ENCODE measurements at places on chromosomes 16 and 17.
A peak's percentile ranks its signal among the peaks of the same experiment; 100 is the strongest.

DNA sequence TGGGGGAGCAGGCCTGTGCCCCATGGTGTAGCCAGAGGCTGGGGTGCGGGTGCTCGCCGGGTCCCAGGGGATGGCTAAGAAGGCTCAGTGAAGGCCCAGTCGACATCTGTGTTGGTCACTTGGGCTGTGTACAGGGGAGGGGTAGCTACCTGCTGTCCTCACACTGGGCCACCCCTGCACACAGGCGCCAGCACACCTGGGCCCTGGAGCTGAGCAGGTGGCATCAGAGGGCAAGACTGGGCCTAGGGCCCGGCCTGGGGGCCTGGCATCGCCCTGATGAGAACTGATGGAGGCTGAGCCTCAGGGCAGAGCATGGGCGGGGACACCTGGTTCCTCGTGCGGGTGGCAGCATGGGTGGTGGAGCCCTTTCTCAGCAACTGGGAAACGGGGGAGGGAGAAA is 870 bp upstream of the CTRB2 start:
- peak; percentile 27 for DNase-seq

DNA sequence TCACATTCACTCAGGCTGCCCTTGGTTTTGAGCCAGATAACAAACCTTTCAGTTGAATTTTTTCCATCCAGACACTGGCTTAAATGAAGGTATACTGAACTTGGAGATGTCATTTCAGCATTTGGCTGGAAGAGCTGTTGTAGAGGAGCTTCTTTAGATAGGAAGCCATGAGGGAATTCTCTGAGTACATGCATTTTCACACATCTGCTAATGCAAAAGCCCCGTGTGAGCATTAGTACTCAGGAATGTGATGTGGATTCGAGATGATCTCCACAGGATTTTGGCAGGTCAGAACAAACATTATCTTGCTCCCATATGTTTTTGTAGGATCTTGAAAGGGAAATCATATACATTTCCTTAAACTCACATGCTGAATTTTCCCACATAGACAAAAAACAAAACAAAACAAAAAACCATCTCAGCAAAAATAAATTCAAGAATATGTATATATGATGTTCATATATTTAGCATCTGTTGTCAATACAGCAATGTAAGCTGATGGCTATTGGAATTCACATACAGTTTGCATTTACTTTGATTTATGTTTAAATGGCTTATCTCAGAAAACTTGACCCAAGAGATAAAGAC is 277.2 kb upstream of the TBX2 start:
- DNase-seq = no peak

DNA sequence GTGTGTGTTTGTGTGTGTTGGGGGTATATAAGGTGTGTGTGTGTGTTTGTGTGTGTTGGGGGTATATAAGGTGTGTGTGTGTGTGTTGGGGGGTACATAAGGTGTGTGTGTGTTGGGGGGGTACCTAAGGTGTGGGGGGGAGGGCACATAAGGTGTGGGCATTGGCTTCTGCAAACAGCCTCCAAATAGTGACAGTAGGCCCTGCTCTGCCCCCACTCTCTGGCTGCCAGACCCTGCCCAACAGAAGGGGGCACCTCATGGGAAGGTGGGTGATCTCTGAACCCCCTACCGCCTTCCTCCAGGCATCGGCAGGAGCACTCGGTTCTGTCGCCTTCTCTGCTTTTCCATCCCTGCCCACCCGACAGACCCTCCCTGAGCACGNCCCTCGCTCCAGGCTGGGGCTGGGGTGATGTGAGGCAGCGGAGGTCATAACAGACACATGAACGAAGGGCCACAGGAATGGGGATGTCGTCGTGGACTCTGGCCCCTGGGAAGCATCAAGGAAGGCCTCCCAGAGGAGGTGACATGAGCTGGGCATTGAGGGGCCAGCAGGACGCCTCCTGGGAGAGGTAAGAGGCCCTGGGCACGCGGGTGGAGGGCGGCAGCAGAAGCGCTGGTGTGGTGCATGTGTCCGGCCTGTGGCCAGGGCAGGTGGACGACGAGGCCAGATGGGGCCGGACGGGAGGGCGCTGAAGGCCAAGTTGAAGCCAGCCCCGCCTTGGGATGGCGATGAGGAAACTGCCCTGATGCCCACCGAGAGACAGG is 136.6 kb upstream of the RPH3AL start:
- DNase-seq = no peak

DNA sequence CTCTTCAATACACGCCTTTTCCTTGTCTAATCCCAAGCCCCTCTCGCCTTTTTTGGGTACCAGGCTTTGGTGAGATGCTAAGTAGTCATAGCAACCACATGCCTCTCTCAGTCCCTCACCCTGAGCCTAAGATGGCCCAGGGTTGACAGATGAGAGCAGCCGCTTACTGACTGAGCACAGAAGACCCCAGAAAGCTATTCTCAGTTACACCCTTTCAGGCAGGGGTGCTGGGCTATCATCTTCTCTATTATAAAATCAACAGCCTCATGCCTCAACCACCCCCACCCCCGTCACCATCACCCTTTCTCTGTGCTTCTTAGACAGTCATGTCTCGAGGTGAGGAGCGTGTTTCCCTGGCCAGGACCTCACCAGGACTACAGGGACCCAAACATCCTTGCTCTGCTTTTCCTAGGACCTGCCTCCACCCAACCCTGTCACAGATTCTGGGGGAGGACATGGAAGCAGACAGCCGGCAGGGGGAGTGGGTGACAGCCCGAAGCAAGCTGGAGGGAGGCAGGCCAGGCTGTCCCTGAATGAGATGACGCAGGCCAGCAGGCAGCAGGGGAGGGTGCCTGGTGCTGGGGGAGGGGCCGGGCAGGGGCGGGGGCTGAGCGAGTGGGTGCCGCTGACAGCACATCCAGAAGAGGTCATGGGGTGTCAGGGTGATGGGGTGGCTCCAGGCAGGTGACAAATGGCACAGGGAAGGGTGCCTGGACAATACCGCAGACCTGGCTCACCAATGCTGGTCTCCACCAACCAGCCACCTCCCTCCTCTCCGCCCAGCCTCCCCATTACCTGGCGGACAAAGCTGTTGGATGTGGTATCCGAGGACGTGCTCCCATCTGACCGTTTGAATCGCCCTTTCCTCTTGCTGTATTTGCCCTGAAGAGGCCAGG is 3.1 kb downstream of the CACNB1 start:
- no peak for DNase-seq
